ENCODE measurements at places on chromosomes 3 and 15.

- DNase-seq: peak; percentile 65
Measured at GRCh38 chr15:43903864-43904290, 77.1 kb downstream of the WDR76 start.

- no peak for DNase-seq
Measured at GRCh38 chr15:63295341-63295740, 17.9 kb downstream of the APH1B start.

DNA sequence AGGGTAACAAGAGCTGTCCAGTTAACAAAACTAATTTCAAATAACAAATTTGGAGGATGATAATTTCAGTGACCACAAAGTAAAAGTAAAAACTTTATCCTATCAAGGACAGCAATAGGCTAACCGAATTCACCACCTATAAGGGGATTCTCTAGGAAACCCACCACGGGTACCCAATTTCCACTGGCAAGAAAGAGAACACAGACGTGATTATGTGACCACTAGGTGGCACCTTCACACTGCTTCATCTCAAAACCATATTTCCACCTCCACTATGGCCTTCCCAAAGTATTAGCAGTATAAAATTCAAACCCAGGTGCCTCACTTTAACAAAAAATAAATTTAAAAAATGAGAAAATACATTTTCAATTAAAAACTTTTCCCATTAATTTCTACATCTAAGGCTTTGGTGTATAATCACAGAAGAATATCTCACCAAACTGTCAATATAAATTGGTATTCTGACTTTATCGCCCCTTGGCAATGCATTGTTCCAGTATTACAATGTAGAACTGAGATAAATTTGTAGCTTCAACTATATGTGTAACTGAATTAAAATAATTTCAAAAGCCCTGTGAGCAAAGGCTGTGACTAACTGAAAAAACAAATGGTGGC lies 96.5 kb downstream of the FSIP1 start:
- peak; percentile 61 for DNase-seq

- DNase-seq: no peak
Measured at GRCh38 chr15:44144184-44144583, 50.9 kb downstream of the FRMD5 start.

DNA sequence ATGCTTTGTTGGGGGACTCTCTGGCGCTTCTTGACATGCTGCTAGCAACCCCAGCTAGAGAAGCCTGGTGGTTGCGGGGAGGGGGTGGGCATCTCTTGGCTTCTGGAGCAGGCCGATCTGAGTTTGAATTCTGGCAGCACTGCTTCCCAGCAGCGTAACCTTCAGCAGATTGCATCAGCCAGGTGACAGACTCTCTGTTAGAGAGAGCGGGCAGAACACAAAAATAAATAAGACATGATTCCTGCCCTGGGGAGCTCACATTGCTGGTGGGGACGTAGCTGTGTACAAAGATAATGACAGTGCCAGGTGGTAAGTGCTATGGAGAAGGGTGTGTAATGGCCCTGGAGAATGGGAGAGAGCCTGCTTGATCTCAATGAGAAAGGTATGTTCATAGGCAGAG lies 87.4 kb downstream of the THSD4 start:
- DNase-seq: no peak

- no peak for DNase-seq
Measured at GRCh38 chr3:42088803-42089530, 2.2 kb upstream of the TRAK1 start.

DNA sequence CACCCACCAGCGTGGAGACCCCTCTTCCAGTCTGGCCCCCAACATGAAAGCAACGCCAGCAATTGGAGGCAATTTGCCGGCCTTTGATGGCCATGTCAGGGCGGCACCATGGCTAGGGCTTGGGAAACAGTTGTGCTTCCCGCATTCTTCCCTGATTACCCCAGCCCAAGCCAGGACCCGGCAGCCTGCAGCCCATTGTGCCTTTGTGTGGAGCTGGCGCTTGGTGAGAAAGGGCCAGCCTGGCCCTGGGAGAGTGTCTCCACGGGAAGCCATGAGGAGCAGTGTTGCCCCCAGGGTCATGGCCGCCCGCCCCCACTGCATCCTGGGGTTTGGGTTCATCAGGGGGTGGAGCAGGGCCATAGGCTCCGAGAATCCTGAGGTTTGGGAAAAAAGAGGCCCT lies 66.0 kb downstream of the DNAJB8 start:
- no peak for DNase-seq

DNA sequence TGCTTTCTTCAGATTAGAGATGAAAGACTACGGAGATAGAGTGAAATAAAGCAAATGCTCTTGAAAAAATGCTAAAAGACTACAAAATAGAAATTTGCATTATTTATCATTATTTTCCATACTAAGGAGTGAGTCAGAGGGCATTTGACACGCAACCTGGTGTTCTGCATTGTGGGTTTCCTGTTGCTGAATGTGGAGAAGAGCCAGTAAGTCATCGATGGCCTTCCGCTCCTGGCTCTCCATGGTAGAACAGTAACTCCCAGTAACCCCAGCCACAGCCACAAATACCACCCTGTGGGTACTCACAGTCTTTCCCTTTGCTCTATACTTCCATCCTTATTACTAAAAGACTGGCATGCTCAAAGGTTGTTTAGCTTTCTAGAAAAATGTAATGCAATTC lies 61.5 kb downstream of the CGGBP1 start:
- DNase-seq: peak; percentile 32

DNA sequence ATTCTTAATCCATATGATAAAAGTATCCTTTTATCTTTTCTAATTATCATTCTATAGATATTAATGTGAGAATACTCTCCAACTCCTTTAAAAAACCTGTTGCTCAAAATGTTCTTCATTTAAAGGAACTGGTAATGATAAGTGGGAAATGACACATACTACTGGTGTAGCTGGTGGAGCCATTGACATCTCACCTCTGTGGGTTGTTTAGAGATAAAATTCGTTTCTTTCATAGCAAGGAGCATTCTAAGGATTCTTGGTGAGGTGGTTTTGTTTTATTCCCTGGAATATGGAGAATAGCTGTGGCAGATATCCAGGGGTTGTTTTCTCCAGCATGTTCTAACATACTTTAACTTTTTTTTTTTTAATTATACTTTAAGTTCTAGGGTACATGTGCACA lies 299.8 kb upstream of the THBS1 start:
- no peak for DNase-seq

DNA sequence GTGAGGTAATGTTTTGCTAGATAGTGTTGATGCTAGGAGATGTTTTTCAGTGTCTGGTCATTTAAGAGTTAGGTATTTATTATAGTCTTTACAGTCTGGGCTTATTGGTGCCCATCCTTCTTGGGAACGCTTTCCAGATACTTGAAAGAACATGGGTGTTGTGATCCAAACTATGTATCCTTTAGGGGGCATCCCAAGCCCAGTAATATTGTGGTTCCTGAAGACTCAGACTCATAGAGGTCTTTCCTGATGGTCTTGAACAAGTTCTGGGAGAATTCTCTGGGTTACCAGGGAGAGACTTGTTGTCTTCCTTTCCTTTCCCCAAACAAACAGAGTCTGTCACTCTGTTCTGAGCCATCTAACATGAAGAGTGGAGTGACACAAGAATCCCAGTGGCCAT lies 99.7 kb upstream of the LRRC3B start:
- no peak for DNase-seq

- no peak for DNase-seq
Measured at GRCh38 chr3:197440717-197441303, 115.0 kb downstream of the BDH1 start.

DNA sequence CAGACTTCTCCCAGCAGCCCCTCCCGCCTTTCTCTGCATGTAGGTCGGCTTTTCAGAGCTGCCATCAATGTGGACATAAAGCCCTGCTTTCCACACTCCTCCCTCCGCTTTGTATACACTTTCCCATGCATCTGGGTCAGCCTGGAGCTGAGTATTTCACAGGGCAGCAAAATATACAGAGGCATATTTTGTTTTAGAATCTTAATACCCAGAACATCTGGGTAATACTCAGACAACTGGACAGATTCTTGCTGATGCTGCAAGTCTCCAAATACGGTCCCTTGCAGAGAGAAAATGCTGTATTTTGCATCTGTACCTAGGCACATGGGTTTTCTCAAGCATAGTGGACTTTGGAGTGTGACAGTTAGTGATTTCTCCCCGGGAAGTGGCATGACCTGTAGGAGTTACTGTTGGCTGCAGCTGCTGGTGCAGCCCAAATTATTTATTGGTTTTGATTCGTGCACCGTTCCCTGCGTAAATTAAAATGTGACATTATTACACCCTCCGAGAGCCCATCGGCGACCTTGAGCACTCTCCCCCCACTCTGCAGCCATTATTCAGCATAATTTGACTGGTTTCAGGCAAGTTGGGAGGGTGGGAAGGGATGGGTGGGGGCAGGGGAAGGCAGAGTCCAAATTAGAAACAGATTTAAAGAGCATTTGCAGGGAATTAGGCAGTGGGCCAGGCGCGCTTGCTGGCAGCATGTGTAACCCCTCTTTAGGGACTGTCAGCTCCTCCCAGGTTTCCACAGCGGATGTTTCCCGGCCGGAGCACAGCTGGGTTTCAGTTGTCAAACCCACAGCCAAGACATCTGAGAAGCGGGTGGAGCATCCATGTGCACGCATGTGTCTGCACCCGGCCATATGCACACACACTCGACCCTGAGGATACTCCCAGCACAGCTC lies 100.8 kb downstream of the CPN2 start:
- DNase-seq: no peak
